ENCODE measurements at places on chromosomes 1 and 21.

DNA sequence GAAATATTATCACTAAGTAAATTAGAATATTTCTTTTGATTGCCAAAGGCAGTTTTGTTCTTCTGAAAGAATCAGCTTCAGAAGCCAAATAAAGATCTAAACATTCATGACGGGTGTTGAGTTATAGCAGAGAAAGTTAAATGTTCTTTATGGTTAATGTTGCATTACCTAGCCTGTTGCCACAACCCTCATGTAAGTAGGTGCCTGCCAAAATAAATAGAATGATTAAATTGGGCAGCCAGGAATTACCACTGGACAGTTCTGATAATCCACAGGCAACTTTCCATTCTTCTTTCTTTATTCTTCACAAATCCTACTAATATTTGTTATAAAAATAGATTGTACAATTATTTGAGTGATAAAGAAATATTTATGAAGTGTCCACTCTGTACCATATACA lies 217.9 kb upstream of the NRIP1 start:
- no peak for DNase-seq

GRCh38 chr21:27776925-27777553 lies 810.2 kb upstream of the ADAMTS5 start:
- DNase-seq = no peak

DNA sequence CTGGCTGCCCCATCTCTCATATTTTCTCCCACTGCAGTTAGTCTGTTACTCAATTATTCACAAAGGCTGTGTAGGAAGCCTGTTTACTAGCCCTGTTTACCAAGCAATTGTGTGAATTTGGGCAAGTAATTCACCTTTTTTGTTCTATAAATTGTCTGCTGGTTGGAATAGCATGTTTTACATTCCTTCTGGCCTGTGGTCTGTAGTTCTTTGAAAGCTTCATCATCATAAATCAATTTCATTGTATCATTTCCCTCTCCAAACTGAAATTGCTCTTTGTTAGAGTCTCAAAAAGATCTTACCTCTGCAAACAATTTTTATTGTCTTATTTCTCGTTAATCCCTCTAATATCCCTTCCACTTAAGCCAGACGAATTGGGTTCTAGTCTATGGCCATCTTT lies 1059.5 kb upstream of the ADGRL4 start:
- no peak for DNase-seq

GRCh38 chr1:187032316-187032981 lies 203.7 kb downstream of the PLA2G4A start:
- no peak for DNase-seq

- no peak for DNase-seq
Measured at GRCh38 chr1:215321802-215322201, 239.3 kb downstream of the KCNK2 start.

GRCh38 chr1:186915555-186915954 lies 86.8 kb downstream of the PLA2G4A start:
- DNase-seq = no peak

All from activated T-helper 1 cell treated with anti-CD3 and anti-CD28 coated beads, Interleukin-2, amount 50 U/mL, for 16 hours (primary cell).